Activated CD4-positive, alpha-beta T cell treated with anti-CD3 and anti-CD28 coated beads, Interleukin-2, amount 50 U/mL, for 4 hours (primary cell): ENCODE measurements at places on chromosomes 13 and 19.

DNA sequence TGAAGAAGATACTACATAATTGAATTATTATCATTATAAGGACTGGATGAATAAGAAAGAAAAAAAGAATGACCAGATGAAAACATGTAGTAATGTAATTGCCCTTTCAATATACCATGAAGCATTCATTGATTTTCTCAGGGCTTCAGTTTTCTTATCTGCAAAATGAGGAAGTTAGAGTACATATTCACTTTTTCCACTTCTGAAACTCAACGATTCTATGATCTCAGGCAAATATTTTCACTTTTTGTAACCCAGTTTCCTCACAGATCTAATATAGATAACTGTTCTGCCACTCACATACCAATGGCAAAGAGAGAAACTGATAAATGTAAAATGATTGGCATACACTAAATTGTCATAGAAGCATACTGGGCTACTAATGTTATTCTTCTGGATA is 856.6 kb upstream of the KLHL1 start:
- DNase-seq: no peak

GRCh38 chr13:40204246-40204645 is 462.2 kb downstream of the FOXO1 start:
- no peak for DNase-seq

DNA sequence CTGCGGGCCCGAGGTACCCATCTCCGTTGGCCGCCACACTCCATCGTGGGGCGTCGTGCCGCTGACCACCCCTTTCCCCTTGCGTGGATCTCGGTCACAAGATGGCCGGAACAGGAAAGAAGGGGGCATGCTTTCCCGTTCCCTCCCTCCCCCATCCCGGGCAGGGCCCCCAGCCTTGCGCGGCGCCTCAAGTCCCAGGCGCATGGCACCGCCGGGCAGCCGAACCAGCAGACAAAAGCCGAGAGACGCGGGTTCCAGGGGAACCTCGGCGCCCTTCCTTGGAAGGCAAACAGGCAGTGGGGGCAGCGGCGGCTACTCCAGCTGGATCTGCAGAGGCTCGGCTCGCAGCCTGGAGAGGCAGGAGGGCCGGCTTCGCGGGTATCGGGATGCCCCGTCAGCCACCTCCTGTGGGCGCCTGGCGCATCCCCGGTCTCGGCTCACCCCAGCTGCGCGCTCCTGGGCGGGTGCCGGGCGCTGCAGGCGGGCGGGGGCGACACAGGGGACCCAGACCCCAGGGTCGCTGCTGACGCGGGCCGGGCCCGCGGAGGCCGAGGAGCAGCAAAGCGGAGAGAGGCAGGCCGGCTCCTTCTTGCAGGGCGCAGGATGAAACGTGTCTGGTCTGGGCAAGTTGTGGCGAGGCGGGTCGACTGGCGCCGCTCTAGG is 439 bp downstream of the DZIP1 start:
- no peak for DNase-seq

DNA sequence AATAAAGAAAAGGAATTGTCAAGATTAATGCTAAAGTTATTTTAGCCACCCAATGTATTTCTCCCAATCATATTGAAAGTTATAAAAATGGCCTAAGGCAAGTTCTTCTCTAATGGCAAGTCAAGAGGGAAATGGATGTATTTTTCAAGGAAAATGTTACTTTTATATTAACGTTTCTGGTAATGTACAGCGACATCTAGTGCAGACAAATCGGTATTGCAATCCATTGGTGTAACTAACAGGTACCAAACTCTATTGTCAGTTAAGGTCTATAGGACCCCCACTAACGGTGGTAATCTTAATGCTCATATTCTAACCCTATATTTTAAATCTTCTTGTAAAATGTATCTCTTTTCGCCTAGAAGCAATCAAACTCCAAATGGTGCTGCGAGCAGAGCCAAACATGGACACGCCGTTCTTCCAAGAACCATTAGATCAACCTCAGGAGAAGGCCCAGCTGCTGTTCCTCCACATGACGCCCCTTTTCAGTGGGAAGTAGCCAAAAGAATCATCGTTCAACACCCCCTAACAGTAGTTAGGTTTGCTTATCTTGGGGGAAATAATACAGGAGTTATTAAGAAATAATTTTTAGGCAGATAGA is 98.5 kb upstream of the PABPC3 start:
- no peak for DNase-seq

DNA sequence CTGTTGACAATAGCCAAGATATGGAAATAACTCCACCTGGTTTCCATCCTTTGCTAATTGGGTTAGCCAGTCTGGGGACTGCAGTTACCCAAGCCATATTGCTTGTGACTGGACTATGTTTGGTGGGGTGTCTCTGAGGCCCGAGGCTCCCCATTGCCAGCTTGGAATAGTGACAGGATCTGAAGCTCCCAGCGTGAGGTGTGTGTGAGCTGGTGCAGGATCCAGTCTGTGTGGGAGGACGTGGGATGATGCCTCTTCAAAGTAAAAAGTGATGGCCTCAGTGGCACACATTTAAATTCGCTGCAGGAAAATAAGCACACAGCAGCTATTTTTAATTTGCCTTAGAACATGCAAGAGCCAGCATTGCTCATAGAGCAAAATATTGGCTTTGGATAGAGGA is 75.0 kb downstream of the TEX26 start:
- no peak for DNase-seq

DNA sequence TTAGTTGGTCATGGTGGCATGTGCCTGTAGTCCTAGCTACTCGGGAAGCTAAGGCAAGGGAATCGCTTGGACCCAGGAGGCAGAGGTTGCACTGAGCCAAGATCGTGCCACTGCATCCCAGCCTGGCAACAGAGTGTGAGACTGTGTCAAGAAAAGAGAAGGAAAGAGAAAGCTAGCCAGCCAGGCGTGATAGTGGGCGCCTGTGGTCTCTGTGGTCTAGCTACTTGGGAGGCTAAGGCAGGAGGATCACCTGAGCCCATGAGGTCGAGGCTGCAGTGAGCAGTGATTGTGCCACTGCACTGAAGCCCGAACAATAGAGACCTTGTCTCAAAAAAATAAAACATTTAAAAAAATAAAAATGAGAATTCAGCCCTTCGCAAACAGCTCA is 33.3 kb downstream of the TIMM13 start:
- DNase-seq: no peak

DNA sequence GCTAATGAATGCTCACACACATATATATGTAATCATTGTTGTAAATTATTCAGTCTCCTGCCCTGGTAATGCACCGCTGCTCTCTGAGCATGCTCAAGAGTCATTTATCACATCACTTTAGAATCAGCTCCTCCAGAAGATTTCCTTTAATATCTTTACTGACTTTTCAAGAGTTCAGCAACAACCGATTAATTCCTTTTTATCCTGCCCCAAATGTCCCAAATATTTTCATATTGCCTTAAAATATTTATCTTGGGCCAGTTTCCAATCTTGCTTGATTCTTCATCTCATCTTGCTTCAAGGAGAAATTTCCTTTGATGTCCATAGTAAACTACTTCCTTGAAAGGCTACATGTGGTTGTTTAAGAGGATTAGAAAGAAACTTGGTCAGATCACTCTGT is 132.5 kb downstream of the NHLRC3 start:
- no peak for DNase-seq

DNA sequence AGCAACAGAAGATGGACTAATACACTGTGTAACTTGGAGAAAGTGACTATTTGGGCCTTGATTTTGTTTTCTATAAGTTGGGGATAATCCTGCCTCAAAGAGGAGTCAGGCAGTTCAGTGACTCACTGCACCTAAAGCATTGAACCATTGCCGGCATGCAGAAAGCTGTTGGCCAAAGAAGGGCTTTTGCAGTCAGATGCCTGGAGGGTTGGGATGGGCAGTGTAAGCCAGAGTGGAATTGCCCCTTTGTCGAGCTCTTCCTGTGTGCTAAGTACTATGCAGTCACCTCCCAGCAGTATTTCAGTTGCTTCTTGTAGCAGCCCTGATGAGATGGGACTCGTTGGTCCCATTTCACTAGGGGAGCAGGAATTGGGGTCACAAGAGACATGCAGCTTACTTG is 11.1 kb downstream of the ZNF473 start:
- no peak for DNase-seq

- no peak for DNase-seq
These were observed 145.5 kb downstream of the DLEU7 start for GRCh38 chr13:50697746-50698539.

GRCh38 chr13:88622362-88622973 is 951.3 kb downstream of the SLITRK5 start:
- no peak for DNase-seq

- no peak for DNase-seq
These were observed 206.4 kb downstream of the NHLRC3 start for GRCh38 chr13:39244561-39245230.

DNA sequence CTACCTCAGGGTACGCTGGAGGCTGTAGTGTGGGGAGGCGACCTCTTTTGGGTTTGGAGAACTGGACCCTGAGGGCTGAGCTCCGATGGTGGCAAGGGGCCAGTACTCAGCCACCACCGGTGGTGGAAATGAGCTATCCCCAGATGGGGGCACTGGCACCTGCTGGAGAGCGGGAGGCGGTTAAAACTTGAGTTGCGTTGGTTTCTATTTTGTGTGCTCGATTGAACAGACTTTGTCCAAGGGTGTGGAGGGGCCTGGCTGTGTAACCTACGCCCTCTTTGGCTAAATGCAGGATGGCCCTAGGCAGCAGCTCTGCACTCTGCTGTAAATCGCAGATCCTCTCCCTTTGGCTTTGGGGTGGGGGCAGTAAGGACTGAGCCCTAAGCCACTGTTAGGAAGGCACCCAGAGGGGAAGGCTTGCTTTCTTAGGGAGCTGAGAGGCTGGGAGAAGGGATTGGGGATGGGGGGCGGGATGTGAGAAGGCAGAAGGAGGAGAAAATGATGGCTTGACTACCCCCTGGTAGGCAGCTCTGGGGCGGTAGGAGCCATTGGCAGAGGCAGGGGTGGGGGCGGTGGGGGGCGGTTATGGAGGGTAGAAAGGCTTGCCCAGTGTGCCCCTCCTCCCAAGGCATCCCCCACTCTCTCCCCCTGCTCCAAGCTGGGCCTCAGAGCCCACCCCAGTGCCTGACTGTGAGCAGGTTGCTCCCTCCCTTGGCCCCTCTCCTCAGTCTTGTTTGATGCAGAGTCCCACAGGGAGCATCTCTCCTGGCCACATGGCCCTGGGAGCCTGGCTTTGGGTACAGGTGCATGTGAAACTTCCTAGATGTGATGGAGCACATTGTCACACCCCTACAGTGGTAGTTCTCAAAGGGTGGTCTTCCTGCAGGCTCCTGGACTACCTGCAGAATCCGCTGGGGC is 5.0 kb downstream of the VSTM2B start:
- DNase-seq: no peak

- no peak for DNase-seq
These were observed 165.4 kb downstream of the SUCLA2 start for GRCh38 chr13:47835470-47836228.

- no peak for DNase-seq
These were observed 75.7 kb upstream of the KCTD15 start for GRCh38 chr19:33720691-33721682.

DNA sequence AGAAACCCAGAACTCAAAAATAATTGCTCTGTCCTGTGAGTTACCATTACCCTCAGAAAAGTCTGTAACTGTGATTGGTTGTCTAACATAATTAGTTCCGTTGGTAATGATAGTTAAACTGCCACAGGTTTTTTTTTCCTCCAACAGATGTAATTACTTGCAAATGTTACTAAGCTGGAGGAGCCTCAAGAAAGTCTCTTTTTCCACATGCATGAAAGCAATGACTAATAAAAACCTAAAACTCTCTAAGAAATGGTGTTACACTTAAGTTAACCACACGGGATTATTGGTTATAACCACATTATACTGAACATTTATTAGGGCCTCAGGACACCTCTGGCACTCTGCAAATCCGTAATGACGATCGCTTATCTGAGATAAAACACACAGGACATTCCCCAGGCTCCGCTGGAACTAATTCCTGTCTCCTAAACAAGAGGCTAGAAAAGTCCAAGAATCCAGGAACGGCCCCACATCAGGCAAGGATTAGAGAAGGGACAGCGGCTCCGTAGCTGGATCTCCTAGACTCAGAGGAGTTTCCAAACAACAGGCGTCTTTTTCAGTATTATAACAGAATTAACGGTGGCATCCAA is 753 bp downstream of the ZNF235 start:
- DNase-seq: no peak

DNA sequence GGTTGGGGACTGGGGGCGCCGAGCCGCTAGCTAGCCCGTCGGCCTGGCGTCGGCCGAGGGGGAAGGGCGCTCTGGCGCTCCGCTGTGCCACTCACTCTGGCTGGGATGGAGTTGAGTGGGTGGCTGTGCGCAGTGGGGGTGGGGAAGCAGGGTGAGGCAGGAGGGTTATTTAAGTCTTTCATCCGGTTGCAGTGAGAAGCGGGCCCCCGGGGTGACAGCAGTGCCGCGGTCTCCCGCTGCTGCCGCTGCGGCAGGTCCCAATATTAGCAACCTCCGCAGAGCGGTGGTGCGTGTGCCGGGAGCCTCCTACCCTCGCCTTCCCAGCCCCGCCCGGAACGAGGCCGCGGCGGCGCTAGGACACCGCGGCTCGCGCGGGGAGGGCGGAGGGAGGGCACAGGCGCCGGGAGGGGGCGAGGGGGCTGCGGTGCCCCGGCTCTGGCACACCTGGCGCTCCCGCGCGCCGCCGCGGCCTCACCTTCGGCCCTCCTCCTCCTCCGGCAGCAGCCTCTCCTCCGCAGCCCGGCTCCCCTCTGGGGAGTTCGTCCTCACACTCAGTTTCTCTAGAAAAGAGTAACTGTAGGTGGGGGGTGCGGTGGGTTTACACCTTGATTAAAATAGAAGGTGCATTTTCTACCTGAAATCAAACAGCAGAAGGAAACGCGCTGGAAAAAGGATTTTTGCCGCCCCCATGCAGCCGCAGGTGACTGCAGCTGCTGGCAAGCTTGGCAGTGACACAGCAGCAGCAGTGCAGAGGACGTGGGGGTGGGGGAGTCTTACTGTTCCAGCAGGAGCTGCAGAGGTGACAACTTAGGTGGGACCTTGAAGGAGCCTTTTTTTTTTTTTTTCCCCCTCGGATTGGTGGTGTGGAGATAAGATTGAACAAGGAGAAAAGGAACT is 4.5 kb downstream of the FGF9 start:
- peak; percentile 38 for DNase-seq

DNA sequence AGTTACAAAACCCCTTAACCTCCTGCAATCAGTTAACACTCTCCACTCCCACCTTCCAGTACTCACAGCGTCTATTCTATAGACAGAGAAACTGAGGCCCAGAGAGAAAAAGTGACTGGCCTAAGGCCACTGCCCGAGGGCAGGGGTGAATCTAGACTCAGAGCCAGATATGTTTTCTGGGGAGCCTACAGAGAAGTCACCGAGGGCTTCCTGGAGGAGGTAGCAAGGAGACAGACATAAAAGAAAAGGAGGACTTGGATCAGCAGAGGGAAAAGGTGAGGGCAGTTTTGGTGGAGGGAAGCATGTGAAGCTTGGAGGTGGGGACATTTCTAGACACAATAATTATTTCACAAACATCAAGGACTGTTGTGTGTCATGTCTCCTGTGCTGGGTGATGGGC is 1.6 kb upstream of the COMP start:
- no peak for DNase-seq

- no peak for DNase-seq
These were observed 20.1 kb downstream of the COL4A2 start for GRCh38 chr13:110327051-110327721.

- no peak for DNase-seq
These were observed 8.5 kb upstream of the CEACAM7 start for GRCh38 chr19:41696402-41697197.

GRCh38 chr19:38563475-38563874 is 54.3 kb downstream of the MAP4K1 start:
- no peak for DNase-seq
